Activated CD4-positive, alpha-beta T cell treated with anti-CD3 and anti-CD28 coated beads, Interleukin-2, Interleukin-4, amounts not matched to agents 100 ng/mL and 50 ng/mL, durations not matched to agents 16 hours and 8 hours (primary cell): ENCODE measurements at places on chromosomes 2 and 18.

DNA sequence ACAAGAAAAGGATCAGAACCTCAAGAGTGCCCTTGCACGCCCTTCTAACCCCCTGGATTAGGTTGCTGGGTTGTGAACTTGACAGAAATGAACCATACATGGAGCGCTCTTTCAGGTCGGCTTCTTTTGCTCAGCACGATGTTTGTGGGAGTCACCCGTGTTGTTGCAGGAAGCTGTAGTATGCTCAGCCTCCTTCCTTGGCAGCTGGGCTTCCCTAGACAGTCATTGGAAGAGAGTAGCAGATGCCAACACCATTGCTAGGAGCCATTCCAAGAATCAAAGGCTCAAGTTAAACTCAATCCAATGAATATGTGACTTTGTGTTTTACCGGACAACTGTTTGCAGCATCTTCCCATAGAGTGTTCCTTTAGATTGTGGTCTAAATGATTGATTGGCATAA is 47.0 kb downstream of the RAB12 start:
- no peak for DNase-seq

GRCh38 chr2:162090109-162090508 is 16.1 kb upstream of the DPP4 start:
- no peak for DNase-seq

- DNase-seq: no peak
These were observed 80.2 kb downstream of the ASAP2 start for GRCh38 chr2:9286554-9287399.

GRCh38 chr2:9594366-9595054 is 36.3 kb downstream of the YWHAQ start:
- DNase-seq: peak; percentile 72

- DNase-seq: no peak
These were observed 22.7 kb downstream of the HNMT start for GRCh38 chr2:137987011-137987410.

DNA sequence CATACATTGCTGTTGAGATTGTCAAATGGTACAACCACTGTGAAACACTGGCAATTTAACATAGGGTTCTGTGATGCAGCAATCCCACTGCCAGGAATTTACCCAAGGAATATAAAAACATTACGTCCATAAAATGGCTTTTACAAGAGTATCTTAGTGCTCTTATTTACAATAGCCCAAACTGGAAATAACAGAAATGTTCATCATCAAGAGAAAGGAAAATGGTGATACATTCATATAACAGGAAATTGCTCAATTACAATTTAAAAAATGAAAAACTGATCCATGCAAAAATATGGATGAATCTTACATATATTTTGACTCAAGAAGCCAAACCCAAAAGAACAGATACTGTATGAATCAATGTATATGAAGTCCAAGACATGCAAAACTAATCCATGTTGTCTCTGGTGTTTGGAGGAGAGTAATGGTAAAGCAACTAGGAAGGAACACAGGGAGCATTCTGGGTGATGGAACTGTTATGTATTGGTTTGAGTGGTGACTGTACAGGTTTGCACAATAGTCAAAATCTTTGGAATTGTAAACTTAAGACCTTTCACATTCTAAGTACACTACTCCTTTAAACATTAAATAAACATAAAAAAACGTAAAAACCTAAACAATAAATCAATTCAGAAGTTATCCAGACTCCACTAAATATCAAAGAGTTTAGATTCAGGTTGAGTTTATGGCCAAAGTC is 104.8 kb upstream of the WDR75 start:
- DNase-seq: no peak

- no peak for DNase-seq
These were observed 13.1 kb downstream of the CHST9 start for GRCh38 chr18:27171993-27172392.

DNA sequence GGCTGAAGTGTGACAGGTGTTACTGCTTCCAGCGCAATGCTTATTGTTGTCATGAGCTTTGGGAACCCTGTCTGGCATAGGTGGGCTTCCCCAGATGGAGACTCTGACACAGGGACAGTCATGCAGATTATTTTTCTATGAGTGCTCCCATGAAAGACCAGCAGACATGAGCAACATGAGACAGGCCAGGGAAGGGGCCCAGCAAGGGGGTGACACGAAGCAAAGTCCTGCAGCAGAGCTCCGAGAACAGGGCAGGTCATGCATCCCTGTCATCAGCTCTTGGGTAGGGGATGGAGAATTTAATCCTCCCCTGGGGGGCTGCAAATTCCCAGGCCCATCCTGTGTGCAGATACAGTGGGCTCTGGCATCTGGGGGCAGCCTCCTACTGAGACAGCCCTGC is 77.4 kb downstream of the CTAGE1 start:
- no peak for DNase-seq

- no peak for DNase-seq
These were observed 29.5 kb downstream of the METTL8 start for GRCh38 chr2:171404261-171404660.

DNA sequence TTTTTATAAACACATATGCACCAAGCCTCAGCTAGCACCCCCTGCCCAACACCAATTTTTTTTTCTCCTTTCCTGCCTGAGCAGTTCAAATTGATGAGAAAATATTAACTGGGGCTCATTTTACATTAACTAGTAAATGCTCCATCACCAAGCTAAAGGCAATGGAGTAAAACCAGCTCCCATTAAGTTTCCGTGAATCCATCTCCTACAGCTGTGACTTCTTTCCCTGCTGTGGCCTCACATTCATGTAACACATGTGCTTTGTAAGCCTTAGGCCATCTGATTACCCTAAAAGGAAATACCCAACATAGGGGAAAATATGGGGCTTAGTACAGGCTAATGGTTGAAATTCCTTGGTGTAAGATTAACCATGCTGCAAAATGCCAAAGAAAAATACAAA is 60.8 kb downstream of the DNER start:
- DNase-seq: no peak

DNA sequence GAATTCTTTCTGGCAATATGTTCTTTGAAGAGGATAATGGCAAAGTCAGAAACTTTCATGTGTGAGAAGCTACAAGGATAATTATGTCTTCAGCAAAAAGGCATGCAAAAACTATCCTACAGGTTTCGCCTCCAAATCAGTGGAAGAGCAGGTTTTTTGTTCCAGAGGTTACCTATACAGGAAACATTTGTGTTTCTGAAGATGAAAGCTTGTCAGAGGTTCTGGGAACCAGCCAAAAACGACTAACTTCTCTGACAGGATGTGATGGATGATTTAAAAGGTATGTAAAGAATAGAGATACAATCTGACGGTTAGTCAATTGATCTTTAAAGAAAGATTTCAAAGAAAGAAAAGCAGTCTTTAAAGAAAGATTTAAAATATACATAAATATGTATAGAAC is 37.6 kb downstream of the RND3 start:
- no peak for DNase-seq

DNA sequence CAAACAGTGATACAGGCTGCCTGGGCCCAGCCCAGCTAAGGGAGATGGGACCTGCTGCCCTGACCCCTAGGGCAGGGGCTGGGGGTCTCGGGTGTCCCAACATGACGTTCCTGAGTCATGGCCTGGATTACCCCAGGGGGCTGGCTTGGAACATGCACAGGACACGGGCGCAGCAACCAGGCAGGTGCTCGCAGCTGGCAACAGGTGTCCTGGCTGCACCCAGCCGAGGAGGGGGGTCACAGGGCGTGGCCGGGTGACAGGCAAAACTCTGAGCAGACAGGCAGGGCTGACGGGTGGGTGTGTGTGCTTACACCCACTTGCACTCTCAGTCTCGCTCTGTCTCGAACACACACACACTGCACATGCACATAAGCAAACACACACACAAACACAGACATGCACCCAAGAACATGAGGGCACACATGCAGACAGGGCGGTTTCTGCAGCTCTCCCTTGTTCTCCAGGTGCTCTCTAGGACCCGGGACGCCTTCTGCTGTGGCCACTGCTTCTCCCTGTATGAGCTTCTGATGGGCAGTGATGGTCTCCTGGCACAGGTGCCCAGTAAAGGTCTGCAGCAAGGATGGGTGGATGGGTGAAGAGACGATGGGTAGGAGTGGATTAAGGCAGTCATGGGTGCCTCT is 33.7 kb upstream of the TAF1B start:
- DNase-seq: no peak
